ENCODE measurements at places on chromosomes 1 and 21.

DNA sequence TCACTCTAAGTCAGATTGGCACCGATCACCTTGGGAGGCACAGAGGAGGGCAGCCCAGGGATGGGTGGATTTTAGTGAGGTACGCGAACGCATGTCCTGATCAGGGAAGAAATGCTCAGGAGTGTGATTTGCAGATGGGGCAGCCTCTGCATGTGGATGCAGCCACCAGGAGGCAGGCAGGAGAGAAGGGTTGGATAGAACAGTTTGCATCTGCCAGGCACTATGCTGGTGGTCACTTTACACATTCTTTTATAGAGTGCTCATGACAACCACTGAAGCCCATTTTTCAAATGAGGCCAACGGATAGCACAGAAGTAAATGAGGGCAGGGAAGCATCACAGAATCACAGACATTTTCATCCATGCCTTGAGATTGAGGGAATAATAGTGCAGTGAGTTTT lies 5.7 kb downstream of the LAMB3 start:
- DNase-seq: no peak

DNA sequence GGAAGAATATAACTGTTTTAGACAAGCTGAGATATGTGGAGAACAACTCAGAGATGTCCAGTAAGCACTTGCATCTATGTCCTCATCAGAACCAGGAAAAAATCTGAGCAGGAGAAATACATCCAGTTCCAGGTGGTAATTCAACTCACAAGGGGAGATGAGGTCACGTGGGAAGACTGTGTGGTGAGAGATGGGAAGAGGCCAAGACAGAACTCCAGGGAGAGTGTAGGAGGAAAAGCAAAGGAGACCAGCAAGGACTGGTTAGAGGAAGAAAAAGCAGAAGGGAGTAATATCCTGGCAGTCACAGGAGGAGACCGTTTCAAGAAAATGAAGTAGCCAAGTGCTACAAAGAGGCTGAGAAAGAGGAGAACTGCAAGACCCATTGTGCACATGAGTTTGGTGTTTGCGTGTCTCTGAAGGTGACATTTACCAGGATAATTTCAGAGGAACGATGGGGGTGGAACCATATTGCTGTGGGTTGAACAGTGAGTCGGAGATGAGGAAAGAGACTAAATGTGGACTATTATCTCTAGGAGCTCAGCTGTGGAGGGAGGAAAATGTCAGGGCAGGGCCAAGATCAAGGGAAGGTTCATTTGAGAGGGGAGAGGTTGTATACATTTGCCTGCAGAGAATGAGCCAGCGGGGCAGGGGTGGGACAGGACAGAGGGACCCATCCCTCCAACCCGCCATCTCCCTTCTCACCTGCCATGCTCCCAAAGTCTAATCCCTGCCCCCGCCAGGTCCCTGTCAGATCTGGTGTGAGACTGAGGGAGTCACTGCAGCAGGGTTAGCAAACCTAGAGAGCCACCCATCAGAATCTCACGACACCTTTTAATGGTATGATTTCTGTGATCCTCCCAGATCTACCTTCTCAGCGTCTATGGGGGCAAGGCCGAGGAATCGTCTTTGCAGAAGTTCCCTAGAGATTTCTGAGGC lies 24.9 kb downstream of the SUSD4 start:
- DNase-seq: no peak

DNA sequence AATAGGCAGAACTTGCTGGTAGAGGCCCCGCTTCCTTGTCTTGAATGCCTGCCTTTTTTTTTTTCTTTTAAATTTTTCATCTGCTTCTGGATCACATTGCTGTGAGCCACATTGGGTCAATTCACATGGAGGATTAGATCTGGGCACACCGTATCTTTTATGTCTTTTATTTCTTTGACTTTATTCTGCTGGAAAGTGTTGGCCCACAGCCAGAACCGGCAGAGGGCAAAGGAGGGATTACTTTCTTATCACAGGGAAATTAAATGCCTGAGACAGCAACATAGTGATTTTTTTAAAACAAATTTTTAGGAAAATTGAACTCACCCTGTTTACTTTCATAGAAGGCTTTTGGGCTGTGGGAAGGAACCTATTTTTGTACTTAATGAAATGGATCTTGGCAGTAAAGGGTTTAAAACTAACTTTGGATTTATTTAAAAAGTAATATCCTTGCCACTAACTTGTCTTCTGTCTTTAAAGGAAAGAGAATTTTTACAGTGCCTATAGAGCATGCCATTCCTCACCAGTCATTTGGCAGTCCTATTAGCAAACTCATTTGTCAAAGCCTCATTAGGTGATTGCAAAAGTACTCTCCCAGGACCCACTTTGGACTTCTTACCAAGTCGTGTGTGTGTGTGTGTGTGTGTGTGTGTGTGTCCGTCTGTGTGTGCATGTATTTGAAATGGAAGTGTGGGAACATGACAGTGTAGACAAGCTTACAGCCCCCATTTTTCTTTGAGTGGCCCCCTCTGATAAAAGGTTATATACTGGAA lies 68.4 kb downstream of the ST6GALNAC3 start:
- DNase-seq: no peak

- DNase-seq: no peak
Measured at GRCh38 chr1:20109223-20109856, 10.0 kb downstream of the PLA2G2D start.

- no peak for DNase-seq
Measured at GRCh38 chr1:63888984-63889383, 115.2 kb downstream of the ROR1 start.

- DNase-seq: no peak
Measured at GRCh38 chr1:172867216-172867818, 183.4 kb downstream of the TNFSF18 start.

- no peak for DNase-seq
Measured at GRCh38 chr1:41783189-41783639, 135.5 kb downstream of the HIVEP3 start.
